ENCODE measurements at places on chromosomes 3 and 15. TPM values are rescaled to one million over a fixed set of nuclear protein-coding genes. Genes with fewer than 3 reads are reported as not detected.

ZCWPW2 gene
- 0.39 TPM for total RNA-seq

ANKRD28 gene
- 61.7 TPM for total RNA-seq

WNT5A gene
- total RNA-seq: 5.6 TPM

COL8A1 gene
- 0.99 TPM for total RNA-seq

FANCD2OS gene
- total RNA-seq: not detected

KIF7 gene
- total RNA-seq: 14.0 TPM

SLC9C1 gene
- 0.24 TPM for total RNA-seq

TNFAIP8L3 gene
- total RNA-seq: 0.67 TPM

PRR20G gene
- total RNA-seq: not detected

LIPC gene
- total RNA-seq: not detected

CHRNA3 gene
- total RNA-seq: 2.1 TPM

GRCh38 chr3:54988302-54988837 lies 60.5 kb upstream of the LRTM1 start:
- no peaks in the 10 kb centered on the region for H3K36me3 ChIP-seq
- no peak for DNase-seq
- H3K27me3 ChIP-seq: no peaks in the 10 kb centered on the region
- no peak overlapping the region for H3K4me3 ChIP-seq
- H3K4me1 ChIP-seq: no peaks in the 10 kb centered on the region
- H3K27ac ChIP-seq: 0 out of 2 replicates have a peak overlapping the region, but pooled peaks have one; percentile 17

- H3K4me1 ChIP-seq: peaks cover 3% of the 10 kb centered on the region
- no peak overlapping the region for H3K27ac ChIP-seq
- no peaks in the 10 kb centered on the region for H3K36me3 ChIP-seq
- DNase-seq: no peak
- H3K27me3 ChIP-seq: no peaks in the 10 kb centered on the region
Measured at GRCh38 chr3:8519156-8519555, 17.5 kb downstream of the LMCD1 start.

GRCh38 chr15:78194568-78194925 lies 39.8 kb downstream of the ACSBG1 start:
- no peaks in the 10 kb centered on the region for H3K27me3 ChIP-seq
- H3K27ac ChIP-seq: no peak overlapping the region
- no peaks in the 10 kb centered on the region for H3K4me1 ChIP-seq

DNA sequence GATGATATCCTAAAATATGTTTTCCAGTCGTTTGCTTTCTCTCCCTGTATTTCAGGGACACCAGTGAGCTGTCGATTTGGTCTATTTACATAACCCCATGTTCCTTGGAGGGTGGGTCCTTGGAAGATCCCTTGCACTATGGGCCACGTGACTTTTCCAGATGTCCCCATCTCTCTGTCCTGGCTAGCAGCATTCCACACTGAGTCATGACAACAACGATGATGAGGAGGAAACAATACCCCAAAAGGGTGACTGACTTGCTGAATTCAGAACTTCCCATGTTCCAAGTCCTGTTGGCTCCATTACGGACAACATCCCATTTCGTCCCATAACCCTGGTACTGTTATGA lies 134.3 kb downstream of the NSMCE3 start:
- peaks cover 1% of the 10 kb centered on the region for H3K4me1 ChIP-seq
- no peak overlapping the region for H3K4me3 ChIP-seq
- H3K36me3 ChIP-seq: no peaks in the 10 kb centered on the region
- H3K27ac ChIP-seq: no peak overlapping the region
- DNase-seq: no peak

DNA sequence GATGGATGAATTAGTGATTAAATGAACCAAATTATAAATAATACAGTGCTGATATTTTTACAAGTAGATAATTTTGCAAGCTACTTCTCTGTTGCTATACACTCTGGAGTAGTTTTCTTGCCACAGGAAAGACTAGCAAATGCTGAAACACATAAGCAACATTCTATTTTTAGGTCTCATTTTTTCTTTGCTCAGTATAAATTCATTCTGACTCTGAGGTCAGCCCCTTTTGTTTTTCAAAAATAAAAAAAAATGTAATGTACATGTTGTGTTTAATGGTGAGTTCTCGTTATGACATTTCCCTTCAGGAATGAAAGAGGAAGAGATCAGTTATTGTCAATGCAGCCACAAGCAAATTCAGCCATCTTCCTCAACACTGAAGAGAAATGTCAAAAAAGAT lies 24.9 kb downstream of the GJD2 start:
- H3K27ac ChIP-seq: no peak overlapping the region
- no peaks in the 10 kb centered on the region for H3K36me3 ChIP-seq
- H3K4me1 ChIP-seq: no peaks in the 10 kb centered on the region
- no peak overlapping the region for H3K4me3 ChIP-seq

DNA sequence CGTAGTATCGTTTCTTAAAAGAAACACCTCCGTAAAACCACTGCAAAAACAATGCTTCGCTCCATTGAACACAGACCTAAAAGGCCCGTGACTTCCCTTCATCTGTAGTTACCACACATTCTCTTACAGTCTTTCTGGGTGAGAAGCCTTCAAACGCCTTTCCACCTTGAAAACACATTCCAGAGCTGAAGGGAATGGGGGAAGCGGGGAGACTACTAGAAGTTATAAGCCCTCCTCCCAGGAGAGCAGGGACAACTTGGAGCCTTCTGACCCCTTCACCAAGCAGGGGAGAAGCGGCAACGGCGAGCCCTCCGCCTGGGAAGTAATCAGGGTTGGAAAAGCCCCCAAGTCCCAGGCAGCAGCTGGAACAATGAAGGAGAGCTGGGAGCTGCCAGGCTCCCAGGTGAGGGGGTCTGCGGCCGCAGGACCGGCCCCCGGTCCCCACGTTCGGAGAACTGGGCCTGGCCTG lies 461 bp downstream of the SECISBP2L start:
- H3K27ac ChIP-seq: peak overlapping the region; percentile 47
- H3K4me1 ChIP-seq: no peaks in the 10 kb centered on the region
- peak overlapping the region; percentile 86 for H3K4me3 ChIP-seq
- no peak for DNase-seq
- no peaks in the 10 kb centered on the region for H3K36me3 ChIP-seq

- no peaks in the 10 kb centered on the region for H3K4me1 ChIP-seq
- H3K36me3 ChIP-seq: no peaks in the 10 kb centered on the region
- no peaks in the 10 kb centered on the region for H3K27me3 ChIP-seq
- DNase-seq: no peak
- H3K27ac ChIP-seq: no peak overlapping the region
Measured at GRCh38 chr3:146037697-146038096, 123.3 kb downstream of the PLOD2 start.

- no peak for DNase-seq
- no peak overlapping the region for H3K27ac ChIP-seq
- peaks cover 25% of the 10 kb centered on the region for H3K27me3 ChIP-seq
- H3K36me3 ChIP-seq: no peaks in the 10 kb centered on the region
- peaks cover 7% of the 10 kb centered on the region for H3K4me1 ChIP-seq
- peak overlapping the region; percentile 61 for H3K4me3 ChIP-seq
Measured at GRCh38 chr3:170584585-170585007, 1.3 kb downstream of the SLC7A14 start.

DNA sequence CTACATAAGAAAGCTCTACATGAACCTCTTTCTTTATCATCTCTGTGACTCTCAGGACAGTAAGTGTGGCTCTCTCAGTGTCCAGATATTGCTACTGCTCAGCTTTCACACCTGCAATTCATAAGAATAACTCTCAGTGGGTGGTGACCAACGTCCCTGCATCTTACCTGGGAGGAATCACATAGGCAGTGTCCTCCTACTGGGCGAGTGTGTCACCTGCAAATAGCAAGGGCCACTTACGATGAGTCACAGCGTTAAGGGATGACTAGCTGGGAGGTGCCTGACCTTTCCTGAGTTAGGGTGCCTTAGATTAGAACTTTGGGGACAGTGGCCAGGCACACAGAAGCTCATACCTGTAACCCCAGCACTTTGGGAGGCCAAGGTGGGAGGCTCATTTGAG lies 90.8 kb upstream of the C3orf80 start:
- H3K4me1 ChIP-seq: no peaks in the 10 kb centered on the region
- H3K27ac ChIP-seq: no peak overlapping the region
- H3K36me3 ChIP-seq: no peaks in the 10 kb centered on the region
- no peaks in the 10 kb centered on the region for H3K27me3 ChIP-seq
- H3K4me3 ChIP-seq: no peak overlapping the region
- DNase-seq: no peak

DNA sequence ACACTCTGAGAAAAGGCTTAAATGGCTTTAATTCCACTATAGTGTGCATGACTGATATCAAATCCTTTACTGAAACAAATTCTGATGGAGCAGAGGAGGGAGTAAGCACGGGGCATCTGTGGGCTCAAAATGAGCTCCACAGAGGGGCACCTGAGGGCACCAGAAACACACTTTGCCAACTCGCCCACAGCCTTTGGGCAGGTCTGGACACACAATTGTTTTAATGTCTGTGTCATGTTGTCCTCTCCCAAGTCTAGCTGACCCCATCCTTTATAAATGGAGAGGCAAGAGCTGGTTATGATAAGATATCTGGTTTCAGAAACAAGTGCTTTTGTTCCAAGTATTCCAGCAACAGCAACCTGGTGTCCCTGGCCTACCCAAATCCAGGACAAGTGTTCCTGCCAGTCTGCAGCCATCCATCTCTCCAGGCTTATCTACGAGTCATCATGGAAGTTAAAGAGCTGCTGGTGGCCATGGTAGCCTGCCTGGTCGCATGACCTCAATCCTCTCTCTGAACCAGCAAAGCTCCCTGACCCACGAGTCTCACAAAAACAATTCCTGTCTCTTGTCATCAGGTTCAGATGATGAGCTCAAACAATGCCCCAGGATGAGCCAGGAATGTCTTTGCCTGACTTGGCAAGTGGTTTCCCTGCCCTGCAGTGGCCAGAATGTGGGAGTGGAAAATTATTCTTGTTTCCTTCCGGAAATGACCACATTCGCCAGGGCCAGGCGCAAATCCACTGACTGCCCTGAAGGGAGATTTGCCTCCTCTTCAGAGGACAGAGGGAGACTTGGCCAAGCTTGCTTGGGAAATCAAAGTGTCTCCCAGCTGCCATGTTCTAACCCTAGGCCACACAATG lies 64.4 kb upstream of the TPM1 start:
- DNase-seq: no peak
- no peaks in the 10 kb centered on the region for H3K36me3 ChIP-seq
- H3K27ac ChIP-seq: no peak overlapping the region
- H3K4me3 ChIP-seq: no peak overlapping the region
- no peaks in the 10 kb centered on the region for H3K4me1 ChIP-seq

DNA sequence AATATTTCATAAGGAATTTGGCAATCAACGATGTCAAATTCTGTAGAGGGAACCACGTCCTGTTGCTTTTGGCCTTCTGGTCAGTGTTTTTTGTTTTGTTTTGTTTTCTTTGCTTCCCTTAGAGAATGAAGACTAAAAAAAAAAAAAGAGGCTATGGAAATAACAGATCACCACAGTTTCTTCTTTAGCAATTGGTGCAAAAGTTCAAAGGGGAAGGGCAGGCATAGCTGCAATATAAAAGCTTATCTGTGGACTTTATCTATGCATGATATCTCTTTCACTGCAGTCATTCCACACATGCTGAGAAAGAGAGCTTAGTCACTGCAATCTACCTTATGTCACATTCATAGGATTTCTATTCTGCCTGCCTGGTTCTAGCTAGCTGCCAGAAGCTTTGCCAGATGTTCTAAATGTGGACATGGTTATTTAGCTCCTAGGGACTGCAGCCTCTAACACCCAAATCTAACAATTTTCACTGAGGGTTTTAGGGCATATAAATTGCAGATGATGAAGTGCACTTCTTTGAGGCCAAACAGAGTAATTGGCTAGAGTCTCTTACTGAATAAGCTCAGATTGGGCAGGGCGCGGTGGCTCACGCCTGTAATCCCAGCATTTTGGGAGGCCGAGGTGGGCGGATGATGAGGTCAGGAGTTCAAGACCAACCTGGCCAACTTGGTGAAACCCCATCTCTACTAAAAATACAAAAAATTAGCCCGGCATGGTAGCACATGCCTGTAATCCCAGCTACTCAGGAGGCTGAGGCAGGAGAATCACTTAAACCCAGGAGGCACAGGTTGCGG lies 637.2 kb downstream of the NTRK3 start:
- H3K36me3 ChIP-seq: no peaks in the 10 kb centered on the region
- no peak overlapping the region for H3K27ac ChIP-seq
- no peaks in the 10 kb centered on the region for H3K27me3 ChIP-seq
- DNase-seq: no peak

DNA sequence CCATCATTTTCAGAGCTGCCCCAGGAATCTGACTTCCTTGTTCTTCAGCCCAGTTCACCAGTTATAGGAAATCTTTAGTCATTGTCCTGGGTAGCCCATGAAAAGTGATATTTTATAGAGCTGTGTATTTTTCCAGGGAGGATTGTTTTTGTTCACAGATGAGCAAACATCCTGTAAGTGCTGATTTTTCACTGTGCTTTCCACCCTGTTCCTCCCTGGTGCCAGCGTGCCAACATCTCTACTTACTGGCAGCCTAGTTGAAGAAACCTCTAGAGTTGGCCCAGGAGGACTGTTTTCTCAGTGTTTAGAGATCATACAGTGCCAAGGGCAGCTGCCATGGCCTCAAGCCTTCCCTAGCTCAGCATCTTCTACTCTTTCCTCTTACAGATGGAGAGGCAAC lies 41.3 kb downstream of the ST6GAL1 start:
- DNase-seq: no peak
- no peaks in the 10 kb centered on the region for H3K27me3 ChIP-seq
- no peak overlapping the region for H3K27ac ChIP-seq
- no peaks in the 10 kb centered on the region for H3K4me1 ChIP-seq
- H3K36me3 ChIP-seq: 0 out of 2 replicates have a peak, but pooled peaks cover 2% of the 10 kb centered on the region
- H3K4me3 ChIP-seq: no peak overlapping the region

DNA sequence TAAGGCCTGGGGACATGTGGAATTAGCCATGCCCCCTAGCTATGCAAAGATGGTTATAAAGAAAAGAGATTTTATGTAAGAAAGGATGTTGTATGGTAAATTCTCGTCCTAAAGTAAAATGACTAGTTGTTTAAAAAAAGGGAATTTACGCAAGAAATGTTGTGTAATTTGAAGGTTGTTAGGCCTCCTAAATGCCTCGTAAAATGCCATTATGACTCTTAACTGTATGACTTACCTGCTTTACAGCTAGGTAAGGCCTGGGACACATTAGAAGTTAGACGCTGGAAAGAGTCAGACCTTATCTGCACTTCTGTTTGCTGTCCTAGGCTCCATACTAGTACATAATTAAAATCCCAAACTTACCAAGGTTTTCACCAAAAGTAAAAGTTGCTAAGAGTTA lies 17.5 kb upstream of the HHATL start:
- H3K36me3 ChIP-seq: no peaks in the 10 kb centered on the region
- H3K4me1 ChIP-seq: no peaks in the 10 kb centered on the region
- no peaks in the 10 kb centered on the region for H3K27me3 ChIP-seq

GRCh38 chr15:29556380-29556779 lies 265.9 kb downstream of the TJP1 start:
- H3K36me3 ChIP-seq: no peaks in the 10 kb centered on the region
- no peaks in the 10 kb centered on the region for H3K4me1 ChIP-seq

DNA sequence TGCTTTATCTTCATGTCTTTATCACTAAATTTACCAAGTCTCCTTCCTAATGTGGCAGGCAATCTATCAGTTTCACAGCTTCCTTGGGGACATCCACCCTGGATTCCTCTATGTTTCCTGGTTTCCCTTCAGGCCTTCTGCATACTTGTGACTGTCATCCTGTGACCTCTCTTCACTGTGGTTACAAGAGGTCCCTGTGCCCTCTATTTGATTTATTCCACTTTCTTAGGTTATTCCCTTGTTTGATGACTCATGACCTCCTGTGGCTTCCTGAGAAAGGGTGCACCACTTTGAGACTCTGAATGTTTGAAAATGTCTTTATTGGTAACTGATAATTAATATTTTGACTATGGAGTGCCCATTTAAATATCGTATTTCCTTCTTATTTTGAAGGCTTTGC lies 60.5 kb upstream of the KY start:
- no peaks in the 10 kb centered on the region for H3K36me3 ChIP-seq
- DNase-seq: no peak
- no peaks in the 10 kb centered on the region for H3K4me1 ChIP-seq
- H3K4me3 ChIP-seq: no peak overlapping the region

GRCh38 chr15:72065801-72066200 lies 52.1 kb downstream of the MYO9A start:
- H3K4me1 ChIP-seq: no peaks in the 10 kb centered on the region
- H3K27me3 ChIP-seq: no peaks in the 10 kb centered on the region
- no peaks in the 10 kb centered on the region for H3K36me3 ChIP-seq
- H3K4me3 ChIP-seq: no peak overlapping the region
